Psoas muscle (tissue), 8 donors: ENCODE measurements at places on chromosomes 1 and 21. TPM values are rescaled to one million over a fixed set of nuclear protein-coding genes. Genes with fewer than 3 reads are reported as not detected.

BEND5 gene
- polyA plus RNA-seq, result 0.84 TPM

- peak; percentile 76 for DNase-seq
These were observed 126.1 kb downstream of the CDC42BPA start for GRCh38 chr1:227192163-227192562.

DNAI4 gene
- polyA plus RNA-seq, result 0.21 TPM

DNA sequence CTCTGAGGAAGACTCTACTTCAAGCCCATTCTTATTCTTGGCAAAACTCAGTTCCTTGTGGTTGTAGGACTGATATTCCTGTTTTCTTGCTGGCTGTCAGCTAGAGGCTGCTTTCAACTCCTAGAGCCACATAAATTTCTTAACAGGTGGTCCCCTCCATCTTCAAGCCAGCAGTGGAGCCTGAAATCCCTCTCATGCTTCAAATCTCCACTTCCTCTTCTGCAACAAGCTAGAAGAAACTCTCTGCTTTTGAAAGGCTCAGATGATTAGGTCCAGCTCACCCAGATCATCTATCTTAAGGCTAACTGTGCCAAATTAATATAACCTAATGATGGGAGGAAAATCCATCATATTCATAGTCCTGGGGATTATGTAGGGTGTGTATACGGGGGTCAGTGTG, 43.2 kb upstream of the CD34 start:
- no peak for DNase-seq

DNA sequence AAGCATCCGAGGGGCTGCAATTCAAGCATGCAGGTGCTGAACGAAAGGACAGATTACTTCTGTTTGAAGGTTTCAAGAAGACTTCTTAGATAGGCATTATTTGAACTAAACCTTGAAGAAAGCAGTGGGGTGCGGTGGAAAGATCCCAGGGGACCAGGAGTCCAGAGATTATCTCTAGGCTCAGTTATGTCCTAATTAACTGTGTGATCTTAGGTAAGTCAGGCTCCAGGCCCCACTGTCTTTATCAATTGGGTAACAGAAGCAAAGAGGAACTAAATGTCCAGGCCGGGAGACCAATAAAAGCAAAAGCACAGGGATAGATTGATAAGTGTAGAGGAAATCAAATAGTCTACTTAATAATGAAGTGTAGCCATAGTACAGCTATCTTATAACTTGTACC, 72.9 kb upstream of the CDC42BPA start:
- no peak for DNase-seq
